Right atrium auricular region (tissue), 2 donors: ENCODE measurements at places on chromosomes 1 and 21. TPM values are rescaled to one million over a fixed set of nuclear protein-coding genes. Genes with fewer than 3 reads are reported as not detected.

The AKR7A3 gene
- not detected for total RNA-seq

The RAB7B gene
- 4.8 TPM for total RNA-seq

GRCh38 chr21:26169061-26169610 is 1.4 kb downstream of the APP start:
- DNase-seq, result peak; percentile 66

- no peak for DNase-seq
Measured at GRCh38 chr1:67159233-67159632, 7.0 kb upstream of the IL23R start.

The HDGF gene
- total RNA-seq, result 137 TPM

- no peak for DNase-seq
Measured at GRCh38 chr1:93440272-93440671, 7.6 kb upstream of the FNBP1L start.

The GOLT1A gene
- not detected for total RNA-seq

GRCh38 chr21:33312121-33312520 is 12.6 kb upstream of the IFNAR1 start:
- no peak for DNase-seq

The CGN gene
- total RNA-seq, result 5.4 TPM

The ADAM30 gene
- total RNA-seq, result not detected

DNA sequence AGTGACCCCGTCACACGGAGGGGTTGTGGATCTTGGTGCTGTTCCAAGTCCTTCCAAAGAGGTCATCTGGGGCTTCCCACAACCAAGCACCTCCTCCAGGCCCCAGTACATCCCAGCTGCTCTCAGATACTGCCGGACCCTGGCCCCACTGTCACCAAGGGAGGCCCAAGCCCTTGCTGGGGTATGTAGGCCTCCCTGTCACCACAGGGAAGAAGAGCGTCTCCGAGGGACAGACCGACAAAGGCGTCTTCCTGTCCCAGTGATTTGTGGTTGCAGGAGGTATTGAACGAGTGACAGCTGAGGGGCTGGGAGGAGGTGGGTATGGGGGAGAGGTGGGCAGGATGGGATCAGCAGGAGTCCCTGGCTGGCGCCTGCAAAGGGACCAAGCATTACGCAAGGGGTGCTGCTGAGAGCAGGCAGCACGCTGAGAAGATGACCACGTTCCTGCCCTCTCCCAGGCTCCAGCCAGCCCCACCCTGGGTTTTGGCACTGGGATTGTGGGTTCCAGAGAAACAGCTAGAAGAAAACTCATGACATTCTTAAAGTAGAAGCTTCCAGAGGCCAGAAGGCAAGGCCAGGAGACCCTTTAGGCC is 29.7 kb downstream of the LRP8 start:
- no peak for DNase-seq

GRCh38 chr1:101363891-101364318 is 127.1 kb downstream of the S1PR1 start:
- DNase-seq, result no peak

GRCh38 chr1:15628003-15628402 is 10.7 kb downstream of the DDI2 start:
- no peak for DNase-seq

DNA sequence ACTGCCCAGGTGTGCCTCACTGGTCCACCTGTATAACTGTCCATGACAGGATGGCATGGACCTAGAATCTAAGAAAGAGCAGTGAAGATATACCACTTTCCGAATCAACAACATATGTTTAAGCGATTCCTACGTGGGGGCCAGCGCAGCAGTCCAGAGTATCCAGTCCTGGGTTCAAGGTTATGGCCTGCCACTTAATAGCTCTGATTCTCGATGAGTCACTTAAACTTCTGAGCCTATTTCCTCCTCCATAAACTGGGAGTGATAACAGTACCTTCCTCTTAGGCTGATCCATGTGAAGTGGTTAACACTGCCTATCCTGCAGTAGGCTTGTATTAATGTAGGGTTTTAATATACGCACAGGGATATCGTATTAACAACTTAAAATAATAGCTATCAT is 2.8 kb downstream of the STPG1 start:
- no peak for DNase-seq

The CFHR5 gene
- not detected for total RNA-seq

- no peak for DNase-seq
Measured at GRCh38 chr1:169129109-169129784, 22.8 kb downstream of the ATP1B1 start.

- DNase-seq, result no peak
Measured at GRCh38 chr1:234154320-234155251, 218.7 kb upstream of the COA6 start.

DNA sequence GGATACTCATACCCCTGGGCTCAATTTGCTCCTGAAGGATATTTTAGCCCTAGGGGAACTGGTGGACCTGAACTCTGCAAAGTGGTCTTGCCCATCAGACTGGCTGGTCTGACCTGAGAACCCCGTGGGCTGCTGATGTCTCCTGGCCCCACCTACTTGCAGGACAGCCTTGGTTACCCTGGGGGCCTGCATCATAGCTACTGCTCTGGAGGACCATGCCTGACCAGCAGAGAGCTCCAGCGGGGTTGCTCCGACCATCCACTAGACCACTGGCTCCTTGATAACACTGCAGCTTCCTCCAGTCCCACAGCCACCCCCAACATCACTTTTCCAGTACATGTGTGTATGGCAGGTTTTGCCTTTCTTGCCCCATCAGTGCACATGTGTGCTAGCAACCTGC is 331.6 kb upstream of the BRINP3 start:
- DNase-seq, result no peak

DNA sequence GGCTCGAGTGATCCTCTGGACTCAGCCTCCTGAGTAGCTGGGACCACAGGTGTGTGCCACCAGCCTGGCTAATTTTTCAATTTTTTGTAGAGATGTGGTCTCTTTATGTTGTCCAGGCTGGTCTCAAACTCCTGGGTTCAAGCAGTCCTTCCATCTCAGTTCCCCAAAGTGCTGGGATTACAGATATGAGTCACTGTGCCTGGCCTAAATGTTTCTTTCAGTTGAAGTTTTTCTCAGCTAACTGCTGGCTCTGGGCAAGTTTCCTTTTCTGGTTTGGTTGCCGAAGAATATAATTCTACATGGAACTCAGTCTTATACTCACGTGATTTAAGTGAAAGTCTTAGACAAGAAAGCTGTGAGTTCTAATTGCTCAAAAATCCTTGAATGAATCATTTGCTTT is 57.0 kb downstream of the SASS6 start:
- no peak for DNase-seq

The OPN3 gene
- 6.3 TPM for total RNA-seq
